HuH-7 (cell line): ENCODE measurements at places on chromosomes 16 and 17.

DNA sequence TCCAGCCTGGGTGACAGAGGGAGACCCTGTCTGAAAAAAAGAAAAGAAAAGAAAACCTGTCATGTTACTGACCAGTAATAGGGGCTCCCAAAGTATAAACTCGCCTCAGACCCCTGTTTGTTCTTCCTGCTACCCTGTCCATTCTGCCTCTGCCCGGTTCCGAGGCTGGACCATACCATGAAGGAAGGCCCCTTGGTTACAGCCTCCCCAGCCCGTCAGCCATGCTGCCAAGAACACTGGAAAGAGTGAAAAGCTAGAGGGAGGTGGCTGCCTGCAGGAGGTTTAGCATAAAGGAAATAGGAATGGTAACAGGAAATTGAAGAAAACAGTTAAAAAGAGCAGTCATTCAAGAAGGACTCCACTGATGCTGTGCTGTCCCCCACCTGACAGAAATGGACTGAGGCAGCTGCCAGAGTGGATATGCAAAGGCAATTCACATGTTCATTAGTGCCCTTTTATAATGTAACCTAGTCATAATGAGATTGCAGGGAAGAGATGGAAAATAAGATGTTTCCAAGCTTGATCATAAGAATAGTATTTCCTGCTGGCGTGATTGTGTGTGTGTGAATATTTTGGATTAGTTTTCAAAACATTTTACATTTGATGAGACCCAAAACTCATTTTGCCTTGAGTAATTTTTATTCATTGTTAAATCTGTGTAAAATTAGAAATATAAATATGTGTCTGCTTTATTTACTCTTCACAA is 102.6 kb downstream of the GOSR1 start:
- DNase-seq: no peak

- no peak for DNase-seq
Measured at GRCh38 chr17:45888392-45888791, 6.0 kb upstream of the MAPT start.

DNA sequence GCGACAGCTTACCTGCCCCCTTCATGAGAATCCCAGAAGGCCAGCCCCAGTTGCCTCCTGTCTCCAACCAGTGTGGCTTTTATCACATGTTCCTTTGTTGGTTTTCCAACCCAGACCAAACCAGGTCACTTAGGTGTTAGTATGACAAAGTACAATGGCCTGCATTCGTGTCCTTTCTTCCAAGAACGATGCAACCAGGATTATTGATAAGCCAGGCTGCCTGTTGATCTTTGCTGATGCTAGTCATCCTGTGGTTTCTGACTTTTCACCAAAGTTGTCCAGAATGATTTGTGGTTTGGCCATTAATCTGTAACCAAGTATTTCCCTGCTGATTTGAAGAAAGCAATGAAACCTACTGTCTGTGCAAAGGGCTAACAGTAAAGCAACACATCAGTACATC is 191.4 kb downstream of the CYLD start:
- no peak for DNase-seq

- DNase-seq: no peak
Measured at GRCh38 chr16:69927056-69927757, 23.9 kb upstream of the CLEC18A start.

DNA sequence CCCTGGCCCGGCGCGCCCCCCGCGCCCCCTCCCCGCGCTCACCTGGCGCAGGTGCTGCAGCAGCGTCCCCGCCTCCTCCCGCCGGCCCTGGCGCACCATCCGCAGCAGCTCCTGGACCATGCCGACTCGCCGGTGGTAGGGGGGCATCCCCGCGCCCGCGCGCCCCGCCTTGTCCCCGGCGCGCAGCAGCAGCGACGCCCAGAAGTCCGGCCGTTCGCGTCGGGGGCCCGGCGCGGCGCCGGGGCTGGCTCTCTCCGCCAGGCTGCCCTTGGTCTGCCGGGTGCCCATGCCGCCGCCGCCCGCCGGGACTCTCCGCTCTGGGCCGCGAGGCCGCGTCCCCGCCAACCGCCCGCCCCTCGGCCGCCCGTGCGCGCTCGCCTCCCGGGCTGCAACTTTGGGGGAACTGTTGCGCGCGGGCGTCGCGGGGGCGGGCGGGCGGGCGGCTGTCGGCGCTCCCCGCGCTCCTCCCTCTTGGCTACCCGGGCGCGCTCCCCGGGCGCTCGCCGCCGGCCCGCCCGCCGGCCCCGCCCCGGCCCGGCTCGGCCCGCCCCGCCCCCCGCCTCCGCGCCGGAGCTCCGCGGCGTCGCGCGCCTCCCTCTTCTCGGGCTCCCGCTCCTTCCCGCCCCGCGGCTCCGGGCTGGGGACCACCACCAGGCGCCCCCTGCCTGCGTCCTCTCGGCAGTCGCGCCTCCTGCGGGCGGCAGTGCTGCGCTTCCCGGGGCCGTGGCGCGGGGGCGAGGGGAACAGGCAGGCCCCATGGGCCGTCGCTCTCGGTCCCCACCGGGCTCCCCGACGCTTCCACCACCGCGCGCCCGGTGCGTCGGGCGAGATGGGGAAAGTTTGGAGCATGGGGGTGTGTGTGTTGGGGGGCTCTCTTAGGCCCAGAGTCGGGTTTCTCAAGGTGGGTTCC is at the start of gene LRRC75A:
Gene LRRC75A (minus strand): TSS at position 491 of the 910 bp plus-strand sequence. CDS start 203 bp downstream, at position 288.
- peak; percentile 56 for DNase-seq

GRCh38 chr16:89670496-89671431 is 13.1 kb downstream of the SPATA33 start:
- DNase-seq: no peak

GRCh38 chr17:65567566-65567965 is 6.1 kb upstream of the AXIN2 start:
- DNase-seq: no peak
